ENCODE measurements at places on chromosomes 1 and 21.

- DNase-seq = no peak
These were observed 7.3 kb upstream of the PMVK start for GRCh38 chr1:154943649-154944400.

DNA sequence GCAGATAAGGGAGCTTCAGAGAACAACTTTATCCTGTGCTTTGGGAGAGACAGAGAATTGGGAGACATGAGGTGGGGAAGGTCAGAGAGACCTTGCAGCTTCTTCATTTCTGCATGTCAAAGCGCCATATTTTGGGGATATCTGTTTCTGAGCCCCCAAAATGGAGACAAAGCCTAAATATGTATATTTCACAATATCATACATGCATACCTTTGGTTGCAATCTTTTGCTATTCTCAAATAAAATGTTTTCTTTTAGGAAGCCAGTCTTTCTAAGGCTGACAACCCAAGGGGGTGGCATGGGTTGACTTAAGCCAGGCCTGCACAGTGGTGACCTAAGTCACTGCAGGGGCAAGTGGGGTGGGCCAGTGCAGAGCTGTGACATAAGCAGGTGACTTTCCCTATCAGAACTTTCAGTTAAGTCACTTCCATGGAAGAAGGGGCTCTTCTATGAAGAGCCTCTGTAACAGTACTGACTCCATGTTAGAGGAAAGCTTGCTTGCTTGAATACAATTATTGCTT is 13.9 kb upstream of the MRPL55 start:
- DNase-seq = no peak

GRCh38 chr1:41720861-41721410 is 197.8 kb downstream of the HIVEP3 start:
- no peak for DNase-seq

DNA sequence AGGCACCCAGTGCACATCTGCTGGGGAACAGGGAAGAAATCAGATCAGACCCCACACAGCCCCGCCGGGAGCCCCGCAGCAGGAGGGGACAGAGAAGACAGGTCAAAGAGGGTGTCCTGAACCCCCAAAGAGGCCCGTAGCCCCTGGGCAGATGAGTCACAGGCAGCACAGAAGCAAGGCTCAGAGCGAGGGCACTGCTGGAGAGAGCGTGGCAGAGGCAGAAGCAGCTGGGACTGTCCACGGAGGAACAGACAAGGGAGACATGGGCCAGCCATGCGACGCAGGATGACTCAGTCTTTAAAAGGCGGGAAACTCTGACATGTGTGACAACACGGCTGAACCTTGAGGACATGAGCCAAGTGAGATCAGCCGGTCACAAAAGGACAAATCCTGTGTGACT is 14.5 kb upstream of the PRDM16 start:
- DNase-seq = no peak

DNA sequence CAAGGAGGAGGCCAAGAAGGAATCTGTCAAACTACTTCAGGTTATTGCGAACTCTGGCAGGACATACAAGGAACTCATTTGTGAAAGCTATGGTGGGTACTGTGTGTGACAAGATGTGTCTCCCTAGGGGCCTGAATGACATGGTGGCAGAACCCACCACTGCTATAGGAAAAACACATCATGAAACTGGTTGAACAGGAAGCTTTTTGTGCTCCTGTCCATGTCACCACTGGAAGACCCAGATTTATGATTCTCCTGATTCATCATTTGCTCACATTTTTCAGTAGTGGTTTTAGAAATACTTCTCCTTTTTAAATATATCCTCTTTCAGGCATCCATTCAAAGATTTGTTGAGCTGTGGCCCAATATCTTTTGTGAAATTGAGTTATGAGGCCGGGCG is 23.6 kb downstream of the ARMH1 start:
- DNase-seq = no peak

- DNase-seq = no peak
These were observed 70.0 kb downstream of the ARHGEF10L start for GRCh38 chr1:17609529-17609928.

DNA sequence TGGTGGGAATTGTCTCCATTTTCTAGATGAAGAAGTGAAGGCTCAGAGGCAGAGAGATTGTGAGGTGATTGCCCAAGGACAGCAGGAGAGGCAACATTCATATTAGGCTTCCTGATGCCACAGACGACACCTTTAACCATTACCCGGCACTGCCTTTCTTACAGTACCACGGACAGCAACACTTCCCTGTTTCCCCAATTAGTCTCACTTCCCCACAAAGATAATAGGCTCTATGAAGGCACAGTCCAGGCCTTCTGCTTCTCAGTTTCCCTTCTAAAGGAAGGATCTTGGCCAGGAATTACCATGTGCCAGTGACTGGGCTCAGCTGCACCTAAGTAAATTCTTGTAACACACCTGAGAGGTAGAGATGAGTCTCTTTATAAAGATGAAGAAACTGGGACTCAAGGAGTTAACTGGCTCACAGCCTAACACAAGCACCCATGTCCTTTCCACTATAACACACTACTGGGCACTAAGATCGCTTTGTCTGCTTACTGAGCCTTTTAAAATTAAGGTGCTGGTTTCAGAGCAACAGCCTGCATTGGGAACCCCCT is 9.6 kb downstream of the IGSF9 start:
- DNase-seq = no peak

- DNase-seq = no peak
These were observed 1193.7 kb upstream of the ADGRL2 start for GRCh38 chr1:80607064-80607463.

GRCh38 chr1:56068908-56069307 is 510.5 kb downstream of the PLPP3 start:
- no peak for DNase-seq

- DNase-seq = no peak
These were observed 79.9 kb downstream of the OLFML2B start for GRCh38 chr1:161943737-161944136.

DNA sequence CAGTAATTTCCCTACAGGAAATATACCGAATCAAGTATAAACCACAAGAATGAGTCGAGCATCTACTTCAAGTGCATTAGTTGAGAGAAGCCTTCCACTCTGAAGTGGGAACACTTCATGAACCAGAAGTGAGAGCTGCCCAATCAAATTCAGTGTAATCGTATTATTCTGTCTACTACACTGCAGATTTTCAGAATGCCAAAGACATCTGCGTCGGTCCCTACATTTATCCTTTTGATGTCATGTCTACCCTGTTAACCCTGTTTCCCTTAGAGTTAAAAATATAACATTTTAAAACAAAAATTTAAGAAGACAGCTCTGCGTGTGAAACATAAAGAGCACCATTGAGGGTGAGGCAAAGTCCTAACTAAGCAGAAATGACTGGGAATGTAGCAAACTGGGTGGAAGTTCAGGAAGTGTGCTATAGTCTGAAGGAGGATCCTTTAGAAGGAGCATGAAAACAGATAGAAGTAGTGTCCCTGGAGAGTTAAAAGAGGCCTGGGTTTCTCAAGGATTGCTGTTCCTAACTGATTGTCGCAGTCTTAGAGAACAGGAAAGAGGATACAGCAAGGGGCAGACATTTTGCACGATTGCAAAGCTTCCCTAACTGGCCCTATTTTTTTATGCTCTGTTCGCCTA is 291.2 kb downstream of the PTPRC start:
- peak; percentile 45 for DNase-seq

DNA sequence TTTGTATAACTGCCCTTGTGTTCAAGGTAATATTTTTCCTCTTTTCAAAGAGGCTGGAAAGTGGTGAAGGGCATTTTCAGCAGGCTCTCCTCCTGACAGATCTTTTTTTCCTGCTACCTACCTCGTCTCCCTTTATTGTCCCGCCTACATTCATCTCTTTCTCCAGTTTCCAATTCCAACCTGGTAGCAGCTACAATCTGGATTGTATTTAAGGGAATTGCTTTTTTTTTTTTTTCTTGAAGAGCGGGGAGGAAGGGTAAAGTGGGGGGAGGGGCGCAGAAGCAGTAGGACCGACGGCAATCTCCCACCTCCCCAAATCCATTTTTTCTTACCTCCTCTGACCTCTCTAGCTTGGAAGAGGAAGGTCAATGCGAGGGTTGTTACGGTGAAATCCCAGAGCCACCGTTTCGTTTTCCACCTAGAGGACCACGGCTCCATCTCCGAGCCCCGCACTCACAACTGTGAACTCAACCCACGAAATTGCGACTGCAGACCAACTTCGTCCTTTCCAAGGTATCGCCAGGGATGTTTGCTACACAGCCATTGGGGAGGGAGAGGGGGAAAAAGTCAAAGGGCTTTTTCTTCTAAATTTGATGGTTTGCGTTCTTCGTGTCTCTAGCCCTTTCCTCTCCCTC is 464 bp downstream of the COL11A1 start:
- peak; percentile 48 for DNase-seq

DNA sequence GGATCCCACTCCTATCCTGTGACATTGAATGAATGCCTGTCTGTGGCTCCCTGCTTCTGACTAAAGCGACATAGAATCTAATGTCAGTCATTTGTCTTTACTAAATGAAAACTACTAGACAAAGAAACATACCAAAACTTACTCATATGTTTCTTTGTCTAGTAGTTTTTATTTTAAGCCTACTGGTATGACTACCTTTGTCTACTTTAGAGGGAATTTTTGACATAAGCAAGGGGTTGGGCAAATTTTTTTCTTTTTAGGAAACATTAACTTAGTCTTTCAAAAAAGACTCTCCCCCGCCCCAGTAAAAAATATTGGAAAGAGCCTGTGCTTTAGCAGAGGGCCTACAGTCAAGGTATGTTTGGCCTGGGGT is 4.9 kb downstream of the NEK7 start:
- no peak for DNase-seq

- no peak for DNase-seq
These were observed 65.8 kb upstream of the RAB4A start for GRCh38 chr1:229204921-229205777.

DNA sequence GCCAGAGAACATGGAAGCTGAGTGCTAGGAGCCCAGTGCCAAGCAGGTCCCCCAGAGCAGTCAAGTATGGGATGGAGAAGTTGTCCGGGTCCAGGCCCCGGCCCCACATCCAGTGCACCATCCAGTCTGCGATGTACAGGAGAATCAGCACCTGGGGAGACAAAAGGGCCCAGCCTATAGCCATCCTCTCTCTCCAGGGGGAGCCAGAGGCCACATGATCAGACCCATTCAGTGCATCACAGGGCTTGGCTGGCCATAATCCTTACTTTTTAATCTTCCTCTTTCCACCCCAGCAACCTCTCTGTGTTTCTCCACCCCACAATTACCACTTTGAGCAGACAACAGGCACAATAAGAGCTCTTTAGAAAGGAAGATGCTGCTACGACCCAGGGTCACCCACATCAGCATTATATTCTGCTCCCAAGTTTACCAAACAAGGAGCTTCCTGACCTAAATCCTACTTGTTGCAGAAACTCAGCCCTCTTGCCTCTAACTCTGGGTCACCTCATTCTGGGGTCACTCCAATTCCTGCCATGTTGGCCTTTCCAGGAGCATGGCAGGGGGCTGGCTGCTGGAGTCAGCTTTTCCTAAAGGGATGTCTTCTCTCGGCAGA is 16.4 kb upstream of the RAB29 start:
- no peak for DNase-seq

DNA sequence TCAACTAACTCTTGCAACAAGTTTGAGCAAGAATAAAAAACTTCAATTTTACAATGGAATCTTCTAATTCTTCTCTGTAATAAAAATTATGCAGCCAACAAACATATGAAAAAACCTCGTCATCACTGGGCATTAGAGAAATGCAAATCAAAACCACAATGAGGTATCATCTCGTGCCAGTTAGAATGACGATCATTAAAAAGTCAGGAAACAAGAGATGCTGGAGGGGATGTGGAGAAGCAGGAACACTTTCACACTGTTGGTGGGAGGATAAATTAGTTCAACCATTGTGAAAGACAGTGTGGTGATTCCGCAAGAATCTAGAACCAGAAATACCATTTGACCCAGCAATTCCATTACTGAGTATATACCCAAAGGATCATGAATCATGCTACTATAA is 327.5 kb upstream of the LYPLAL1 start:
- DNase-seq = no peak

- DNase-seq = no peak
These were observed 67.0 kb downstream of the CHD5 start for GRCh38 chr1:6113116-6113515.

- DNase-seq = no peak
These were observed 2.6 kb upstream of the EEIG2 start for GRCh38 chr1:108557296-108557695.

DNA sequence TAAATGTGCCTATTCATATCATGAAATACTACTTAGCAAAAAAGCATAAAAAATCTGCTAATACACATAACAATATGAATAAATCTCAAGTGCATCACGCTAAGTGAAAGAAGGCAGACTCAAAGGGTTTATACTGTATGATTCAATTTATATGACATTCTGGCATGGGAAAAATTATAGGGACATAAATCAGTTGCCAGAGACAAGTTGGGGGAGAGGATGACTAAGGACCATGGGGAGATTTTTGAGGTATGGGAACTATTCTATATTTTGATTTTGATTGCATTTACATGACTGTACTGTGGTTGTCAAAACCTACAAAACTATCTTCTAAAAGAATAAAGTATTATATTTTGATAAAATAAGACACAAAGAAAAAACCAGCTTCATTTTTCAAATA is 650.3 kb upstream of the NR5A2 start:
- no peak for DNase-seq

DNA sequence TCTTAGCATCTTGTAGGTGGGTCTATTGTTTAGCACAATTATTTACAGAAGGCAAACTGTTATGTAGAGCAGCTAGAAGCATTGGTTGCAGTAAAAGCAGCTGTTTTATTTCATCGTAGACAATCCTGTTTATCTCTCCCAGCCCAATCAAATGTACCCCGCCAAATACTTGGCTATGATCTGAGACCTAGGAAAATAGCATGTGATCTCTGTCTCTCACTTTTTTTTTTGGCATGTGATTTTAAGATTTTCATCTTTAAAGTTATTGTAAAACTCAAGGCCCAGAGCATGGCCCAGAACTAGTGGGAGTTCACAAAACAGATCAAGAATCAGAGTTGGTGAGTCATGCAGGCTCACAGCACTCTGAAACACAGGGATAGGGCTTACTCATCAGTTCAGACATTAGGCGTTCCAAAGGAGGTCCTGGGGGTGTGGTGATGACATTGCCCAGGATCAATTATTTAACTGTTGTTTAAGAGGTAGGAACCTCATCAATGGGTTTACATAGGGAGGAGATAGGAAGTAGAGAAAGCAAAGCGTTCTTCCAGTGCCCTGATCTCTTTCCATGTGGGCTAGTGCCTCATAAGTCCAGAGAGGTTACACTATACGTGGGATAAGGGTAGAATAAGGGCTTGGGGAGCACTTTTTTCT is 40.2 kb downstream of the TBX19 start:
- DNase-seq = no peak

- no peak for DNase-seq
These were observed 50.7 kb downstream of the PGM1 start for GRCh38 chr1:63643926-63644325.

GRCh38 chr21:39016740-39017315 is 166.4 kb downstream of the PSMG1 start:
- no peak for DNase-seq
